Spinal cord (tissue), 10 donors: ENCODE measurements at places on chromosomes 11 and 22. TPM values are rescaled to one million over a fixed set of nuclear protein-coding genes. Genes with fewer than 3 reads are reported as not detected.

RRP7A gene
- 37.5 TPM for polyA plus RNA-seq

TIMP3 gene
- polyA plus RNA-seq = 182 TPM

KRTAP5-8 gene
- polyA plus RNA-seq = 0.22 TPM

- no peak for DNase-seq
Measured at GRCh38 chr11:59426361-59427067, at the start of gene OR5A2. Gene OR5A2, minus strand, starts transcription at chr11:59426413. Its CDS starts 3,460 bp downstream, at chr11:59422953.

DNA sequence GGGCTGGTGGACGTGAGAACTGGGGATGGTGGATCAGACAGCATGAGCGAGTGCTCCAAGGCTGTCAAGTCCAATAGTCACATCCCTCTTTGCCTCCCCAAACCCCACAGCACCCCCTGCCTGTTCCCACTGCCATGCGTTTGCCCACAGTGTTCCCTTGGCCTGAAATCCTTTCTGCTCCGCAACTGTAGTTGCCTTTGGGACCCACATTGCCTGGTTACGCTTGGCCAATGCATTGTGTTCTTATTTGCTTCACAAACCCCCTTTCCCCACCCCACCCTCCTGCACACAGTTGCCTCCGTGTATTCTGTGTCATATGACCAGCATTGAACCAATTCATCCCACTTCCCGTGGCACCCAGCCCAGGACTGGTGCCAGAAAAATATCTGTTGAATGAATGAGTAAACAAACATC, 2.1 kb upstream of the KIAA0930 start:
- no peak for DNase-seq

DNA sequence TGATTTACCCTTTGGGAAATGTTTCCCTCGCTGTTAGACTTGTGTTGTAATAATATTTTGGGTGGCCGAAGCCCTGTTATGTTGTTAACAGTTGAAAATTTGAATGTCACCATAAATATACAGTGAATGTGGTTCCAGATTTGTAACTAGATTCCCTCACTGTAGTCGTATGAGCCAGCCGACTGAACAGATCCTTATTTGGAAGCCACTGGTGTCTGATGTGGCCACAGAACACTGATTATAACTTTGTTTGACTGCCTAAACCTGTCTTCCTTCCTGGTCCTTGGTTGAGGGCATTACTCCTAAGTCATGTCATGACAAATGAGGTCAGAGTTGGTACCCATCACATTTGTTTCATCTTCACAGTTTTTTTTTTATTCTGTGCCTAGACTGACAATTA, 45.4 kb downstream of the YAP1 start:
- DNase-seq = no peak

DNA sequence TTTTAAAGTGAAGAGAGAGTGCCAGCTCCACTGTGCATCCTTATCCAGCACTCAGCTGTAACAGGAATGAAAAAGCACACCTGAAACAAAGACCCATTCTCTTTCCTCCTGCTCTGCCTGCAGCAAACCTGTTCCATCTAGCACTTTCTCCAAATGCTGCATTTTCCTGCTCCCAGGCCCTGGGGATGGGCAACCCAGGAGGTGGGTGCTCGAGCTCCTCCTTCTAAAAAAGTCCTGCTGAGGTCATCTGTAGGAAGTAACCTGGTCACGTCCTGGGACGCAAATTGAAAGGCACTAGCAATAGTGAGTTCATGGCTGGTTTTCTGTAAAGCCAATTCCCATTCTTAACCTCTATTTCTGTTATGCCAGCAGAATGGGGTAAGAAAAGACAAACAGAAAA, 173.7 kb downstream of the MAML2 start:
- no peak for DNase-seq

DNA sequence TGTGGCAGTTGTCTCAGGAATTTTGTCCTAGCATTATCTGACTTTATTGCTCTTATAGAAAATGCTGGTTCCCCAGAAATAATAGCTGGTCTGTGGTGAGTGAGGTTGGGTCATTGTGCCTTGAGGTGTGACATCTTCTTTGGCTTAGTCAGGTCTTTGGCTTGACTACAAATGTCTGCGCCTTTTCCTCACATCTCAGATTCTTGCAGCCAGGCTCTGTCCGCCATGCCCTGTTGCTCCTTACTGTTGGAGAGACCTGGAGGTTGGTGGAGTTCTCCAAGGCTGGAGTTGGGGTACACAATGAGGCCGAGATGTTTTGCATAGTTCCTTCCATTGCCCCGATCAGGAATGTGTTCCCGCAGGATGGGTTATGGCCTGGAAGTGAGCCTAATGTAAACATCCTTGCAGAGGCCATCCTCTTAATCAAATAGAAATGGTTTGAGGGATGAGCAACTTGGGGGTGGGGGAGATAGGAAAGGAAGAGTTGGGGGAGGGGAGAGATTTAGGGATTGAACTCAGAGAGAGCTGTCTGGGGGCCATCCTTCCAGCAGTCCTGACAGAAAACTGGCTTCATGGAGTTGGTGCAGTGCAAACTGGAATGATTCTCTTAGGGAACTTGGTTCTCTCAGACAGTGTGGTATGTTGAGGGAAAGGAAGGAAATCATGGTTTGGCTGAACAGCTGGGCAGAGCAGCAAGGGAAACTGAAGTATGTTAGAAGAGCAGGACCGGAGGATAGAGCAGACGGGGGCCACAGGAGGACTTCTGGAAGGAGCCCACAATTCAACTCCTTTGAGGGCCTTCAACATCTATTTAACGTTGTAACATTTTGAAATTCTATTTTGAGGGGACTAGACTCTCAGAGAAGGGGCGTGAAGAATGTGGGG, 49.9 kb downstream of the ZBTB16 start:
- no peak for DNase-seq

DNA sequence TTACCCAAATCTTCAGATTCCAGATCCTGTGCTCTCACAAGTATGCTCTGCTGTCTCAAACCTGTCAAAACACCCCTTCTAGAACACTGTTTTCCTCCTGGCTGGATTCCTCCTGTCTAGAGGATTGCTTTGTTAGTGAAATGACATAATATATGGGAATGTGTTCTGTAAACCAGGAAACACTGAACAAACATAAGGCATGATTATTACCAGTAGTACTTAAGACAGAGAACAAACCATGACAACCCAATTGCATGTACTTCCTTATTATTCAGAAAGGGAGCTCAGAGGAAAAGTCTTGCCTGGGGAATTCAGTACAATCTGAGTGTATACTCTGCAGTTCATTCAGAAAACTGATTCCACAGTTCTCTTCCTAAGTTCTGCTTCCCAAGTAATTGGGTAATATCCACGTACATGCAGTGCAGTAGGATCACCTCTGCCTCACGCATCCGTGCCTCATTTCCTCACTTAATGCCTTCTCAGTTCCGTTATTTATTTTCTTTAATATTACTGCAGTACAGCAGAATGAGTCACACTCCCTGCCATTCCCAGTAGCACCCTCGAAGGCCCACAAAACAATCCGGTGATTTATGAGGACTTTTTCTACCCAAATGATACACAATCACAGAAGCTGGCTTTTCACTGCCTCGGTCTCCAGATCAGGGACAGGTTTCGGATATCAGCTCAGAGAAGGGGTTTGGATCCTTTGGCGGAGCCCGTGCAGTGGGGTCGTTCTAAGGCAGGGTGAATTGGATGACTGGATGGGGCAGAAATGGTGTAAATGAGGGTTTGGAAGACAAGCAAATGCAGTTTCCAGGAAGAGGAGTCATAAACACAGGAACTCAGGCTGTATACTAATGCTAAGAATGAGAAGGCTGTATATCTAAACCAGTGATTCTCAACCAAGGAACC, 896.9 kb downstream of the KCNA4 start:
- DNase-seq = peak; percentile 23

DNA sequence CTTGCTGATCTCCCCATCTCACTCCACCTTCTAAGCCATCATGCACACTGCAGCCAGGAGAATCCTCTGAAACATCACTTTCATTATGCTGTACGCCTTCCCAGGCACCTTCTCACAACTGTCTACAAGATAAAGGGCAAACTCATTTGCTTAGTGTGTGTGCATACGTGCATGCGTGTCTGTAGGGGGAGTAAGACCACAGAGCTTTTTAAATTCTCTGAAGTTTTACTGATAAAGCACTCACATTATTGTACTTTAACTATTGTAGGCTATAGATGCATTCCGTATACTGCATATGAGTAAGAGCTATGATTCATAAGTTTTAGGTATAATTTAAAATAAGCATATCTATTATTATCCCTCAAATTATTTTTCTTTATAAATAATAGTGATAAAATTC, 15.3 kb upstream of the ANKK1 start:
- DNase-seq = no peak

- DNase-seq = no peak
Measured at GRCh38 chr11:133984828-133985227, 28.1 kb upstream of the IGSF9B start.

DNA sequence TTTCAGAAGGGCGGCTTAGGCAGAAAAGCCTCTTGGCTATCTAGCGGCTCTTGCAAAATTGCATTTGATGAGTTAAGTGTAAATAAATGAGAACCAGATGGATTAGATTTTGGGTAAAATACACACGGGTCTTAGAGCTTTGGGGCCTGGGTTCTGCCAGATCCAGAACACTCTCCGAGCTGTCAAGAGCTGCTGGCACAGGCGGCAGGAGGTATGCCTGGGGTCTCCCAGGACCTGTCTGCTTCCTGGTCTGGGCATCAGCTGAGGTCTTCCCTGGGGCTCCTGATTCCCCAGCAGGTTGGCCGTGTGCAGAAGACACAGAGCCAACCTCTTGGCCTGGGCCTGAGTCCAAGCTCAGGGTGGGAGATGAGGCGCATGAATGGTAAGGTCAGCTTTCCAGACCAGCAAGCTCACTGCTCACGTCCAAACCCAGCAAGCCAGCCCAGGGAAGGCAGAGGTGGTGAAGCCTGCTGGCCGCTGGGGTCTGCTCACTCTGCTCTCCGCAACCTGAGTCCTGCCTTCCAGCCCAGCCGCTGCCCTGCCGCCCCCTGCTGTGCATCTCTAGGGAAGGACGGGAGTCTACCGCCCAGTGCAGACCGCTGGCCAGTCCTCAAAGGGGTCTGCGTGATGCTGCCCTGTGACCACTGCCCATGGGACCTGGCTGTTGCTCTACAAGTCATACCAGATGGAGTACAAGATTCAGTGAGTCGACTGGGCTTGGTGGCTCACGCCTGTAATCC, 44.9 kb downstream of the SCUBE1 start:
- DNase-seq = no peak

DNA sequence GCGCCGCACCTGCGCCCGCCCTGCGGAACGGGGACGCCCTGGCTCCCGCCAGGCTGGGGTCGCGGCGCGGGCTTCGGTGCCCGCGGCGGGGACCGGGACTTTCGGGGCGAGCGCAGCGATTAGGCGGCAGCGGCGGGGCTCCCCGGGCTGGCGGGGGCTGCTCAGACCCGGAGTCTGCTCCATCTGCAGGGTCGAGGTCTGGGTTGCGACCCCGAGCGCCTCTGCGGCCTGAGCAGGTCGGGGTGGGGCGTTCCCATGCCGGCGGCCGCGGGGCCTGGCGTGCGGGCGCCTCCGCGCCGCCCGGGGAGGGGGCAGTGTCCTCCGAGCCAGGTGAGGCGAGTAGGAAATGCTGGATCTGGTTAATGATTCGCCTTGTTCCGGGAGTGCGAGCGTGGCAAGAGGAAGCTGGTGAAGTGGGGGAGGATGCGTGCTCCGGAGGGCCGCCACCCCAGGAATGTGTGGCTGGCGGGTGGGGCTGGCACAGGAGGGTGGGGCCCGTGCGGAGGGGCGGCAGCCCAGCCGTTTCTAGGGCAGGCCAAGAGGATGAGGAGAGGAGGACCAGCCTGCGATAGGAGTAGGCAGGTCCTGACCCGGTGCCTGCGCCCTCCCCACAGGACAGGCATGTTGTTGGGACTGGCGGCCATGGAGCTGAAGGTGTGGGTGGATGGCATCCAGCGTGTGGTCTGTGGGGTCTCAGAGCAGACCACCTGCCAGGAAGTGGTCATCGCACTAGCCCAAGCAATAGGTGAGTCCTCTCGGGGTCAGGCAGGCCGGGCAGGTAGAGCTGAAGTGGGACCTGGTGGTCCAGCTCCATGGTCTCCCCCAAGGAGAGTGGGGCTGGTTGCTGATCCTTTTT, 606 bp downstream of the RASSF7 start:
- DNase-seq = peak; percentile 20

GRCh38 chr22:19234126-19234896, 55.8 kb upstream of the SLC25A1 start:
- no peak for DNase-seq

DNA sequence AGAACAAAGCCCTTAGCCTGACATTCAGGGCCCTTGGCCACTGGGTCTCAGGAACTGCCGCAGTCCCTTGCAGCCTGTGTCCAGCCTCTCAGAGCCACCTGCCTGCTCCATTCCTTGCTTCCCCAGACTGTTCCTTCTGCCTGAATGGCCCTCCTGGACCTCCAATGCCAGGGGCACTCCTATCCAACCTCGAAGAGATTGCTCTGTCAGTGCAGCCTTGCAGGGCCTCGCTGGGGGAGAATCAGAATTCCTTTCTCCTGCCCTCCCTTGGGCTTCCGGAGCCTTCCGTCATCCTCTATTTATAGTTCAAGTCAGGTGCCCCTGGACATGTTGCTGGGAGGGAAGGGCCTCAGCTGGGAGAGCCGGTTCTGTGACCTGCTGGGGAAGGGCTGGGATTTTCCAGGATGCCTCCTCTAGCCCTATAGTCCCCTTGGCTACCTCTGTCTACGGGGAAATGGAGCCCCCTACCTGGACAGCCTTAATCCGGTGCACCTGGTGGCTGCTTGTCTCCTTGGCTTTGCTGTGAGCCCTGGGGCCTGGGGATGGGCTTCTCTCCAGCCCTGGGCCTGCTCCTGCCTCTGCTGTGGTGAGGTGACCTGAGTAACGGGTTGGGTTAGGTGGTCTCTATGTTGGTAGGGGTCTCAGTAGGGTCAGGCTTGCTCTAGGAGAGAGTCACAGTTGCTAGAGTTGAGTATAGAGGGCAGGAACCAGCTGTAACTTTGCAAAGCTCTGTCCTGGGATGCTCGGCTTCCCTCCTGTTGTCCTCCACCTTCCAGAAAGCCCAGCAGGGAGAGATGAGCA, 45.9 kb upstream of the SYT7 start:
- no peak for DNase-seq

DNA sequence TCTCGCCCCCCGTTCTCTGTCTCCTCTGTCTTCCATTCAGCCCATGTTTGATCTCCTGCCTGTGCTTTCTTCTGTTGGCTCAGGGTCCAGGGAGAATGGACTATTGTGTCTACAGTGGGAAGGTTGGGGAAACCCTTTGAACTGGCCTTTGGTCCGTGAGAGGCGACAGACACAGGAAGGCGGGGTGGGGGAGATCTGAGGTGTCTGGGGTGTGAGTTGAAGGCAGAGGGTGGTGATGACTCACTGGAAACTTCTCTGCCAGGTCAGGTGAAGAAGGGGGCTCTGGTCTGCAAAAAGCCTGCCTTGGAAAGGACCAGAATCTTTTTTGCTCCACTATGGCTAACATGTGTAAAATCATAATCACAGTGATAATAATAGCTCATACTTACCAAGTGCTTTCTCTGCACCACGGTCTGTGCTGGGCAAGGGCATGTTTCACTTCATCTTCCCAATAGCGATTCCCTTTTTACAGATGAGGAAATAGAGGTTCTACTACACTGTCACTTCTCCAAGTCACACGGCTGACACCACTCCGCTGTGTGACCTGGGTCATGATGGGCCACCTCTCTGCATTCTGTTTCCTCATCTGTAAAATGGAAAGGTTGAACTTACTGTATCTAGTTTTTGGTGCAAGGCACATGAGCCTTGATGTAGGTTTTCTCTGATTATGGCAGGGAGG, 99.8 kb upstream of the ALX4 start:
- DNase-seq = no peak

- DNase-seq = no peak
Measured at GRCh38 chr11:111938687-111939160, 1.6 kb downstream of the DIXDC1 start.

- DNase-seq = no peak
Measured at GRCh38 chr11:94563176-94563847, 3.9 kb upstream of the PIWIL4 start.
